ENCODE measurements at places on chromosomes 2 and 18.
A peak's percentile ranks its signal among the peaks of the same experiment; 100 is the strongest.

DNA sequence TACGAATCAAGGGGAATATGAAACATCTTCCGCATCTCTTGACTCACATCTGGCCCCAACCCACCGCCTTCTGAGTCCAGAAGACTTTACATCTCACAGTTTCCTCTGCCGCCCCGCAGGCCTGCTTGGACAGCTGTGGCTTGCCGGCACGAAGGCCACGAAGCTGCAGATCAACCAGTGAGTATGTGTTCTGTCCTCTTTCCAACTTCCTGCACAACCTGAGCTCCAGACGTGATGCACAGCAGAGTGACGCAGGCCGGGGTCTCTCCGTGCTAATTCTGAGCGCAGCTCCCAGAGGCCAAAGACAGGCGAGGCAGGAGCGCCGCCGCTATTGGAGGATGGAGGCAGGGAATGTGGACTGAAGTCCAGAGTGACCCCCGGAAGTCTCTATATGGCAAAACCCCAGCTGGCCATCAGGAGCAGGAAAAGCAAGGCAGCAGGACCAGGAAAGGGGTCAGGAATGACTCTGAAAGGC, 93.5 kb downstream of the ZCCHC2 start:
- H3K36me3 ChIP-seq: no peaks in the 10 kb centered on the region
- no peak for DNase-seq
- H3K27ac ChIP-seq: peak overlapping the region; percentile 21
- H3K4me1 ChIP-seq: peaks cover 12% of the 10 kb centered on the region
- no peak overlapping the region for H3K4me3 ChIP-seq

DNA sequence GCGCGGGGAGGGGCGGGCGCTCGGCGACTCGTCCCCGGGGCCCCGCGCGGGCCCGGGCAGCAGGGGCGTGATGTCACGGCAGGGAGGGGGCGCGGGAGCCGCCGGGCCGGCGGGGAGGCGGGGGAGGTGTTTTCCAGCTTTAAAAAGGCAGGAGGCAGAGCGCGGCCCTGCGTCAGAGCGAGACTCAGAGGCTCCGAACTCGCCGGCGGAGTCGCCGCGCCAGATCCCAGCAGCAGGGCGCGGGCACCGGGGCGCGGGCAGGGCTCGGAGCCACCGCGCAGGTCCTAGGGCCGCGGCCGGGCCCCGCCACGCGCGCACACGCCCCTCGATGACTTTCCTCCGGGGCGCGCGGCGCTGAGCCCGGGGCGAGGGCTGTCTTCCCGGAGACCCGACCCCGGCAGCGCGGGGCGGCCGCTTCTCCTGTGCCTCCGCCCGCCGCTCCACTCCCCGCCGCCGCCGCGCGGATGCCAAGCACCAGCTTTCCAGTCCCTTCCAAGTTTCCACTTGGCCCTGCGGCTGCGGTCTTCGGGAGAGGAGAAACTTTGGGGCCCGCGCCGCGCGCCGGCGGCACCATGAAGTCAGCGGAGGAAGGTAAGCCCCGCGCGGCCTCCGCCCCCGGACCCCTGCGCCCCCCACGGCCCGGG, at the start of gene NFATC1:
Gene NFATC1, plus strand, starts transcription at position 170 of the 644 bp plus-strand sequence. Its CDS starts 295 bp downstream, at position 465.
- peak within 1 kb of the TSS; percentile 91 for H3K4me3 ChIP-seq
- H3K27ac ChIP-seq: peak within 1 kb of the TSS; percentile 97
- no peaks in the 10 kb centered on the region for H3K27me3 ChIP-seq
- peaks cover 74% of the 10 kb centered on the region for H3K4me1 ChIP-seq
- no peak for DNase-seq
- H3K36me3 ChIP-seq: no peaks in the 10 kb centered on the region

- DNase-seq: no peak
- no peak overlapping the region for H3K27ac ChIP-seq
- H3K27me3 ChIP-seq: no peaks in the 10 kb centered on the region
- H3K4me3 ChIP-seq: no peak overlapping the region
Observed at GRCh38 chr2:226398580-226398979, 401.0 kb downstream of the IRS1 start.

DNA sequence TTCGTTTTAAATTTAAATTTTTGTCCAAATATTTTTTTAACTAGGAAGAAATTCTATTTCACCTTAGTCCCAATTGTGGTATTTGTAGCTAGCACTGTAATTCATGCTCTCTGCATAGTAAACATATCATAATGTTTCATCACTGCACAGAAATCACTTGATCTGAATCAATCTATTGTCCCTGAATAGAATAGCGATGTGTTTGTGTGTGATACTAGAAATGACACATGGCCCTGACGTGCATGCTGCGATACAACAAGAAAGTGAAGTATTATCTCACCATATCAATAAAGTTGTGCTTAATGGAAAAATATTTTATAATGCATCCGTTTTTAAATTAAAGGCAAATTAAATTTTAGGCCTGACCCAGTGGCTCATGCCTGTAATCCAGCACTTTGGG, 10.0 kb downstream of the TTL start:
- no peak overlapping the region for H3K4me3 ChIP-seq
- no peak for DNase-seq
- H3K27me3 ChIP-seq: no peaks in the 10 kb centered on the region
- H3K4me1 ChIP-seq: no peaks in the 10 kb centered on the region

GRCh38 chr2:290090-290722, 2.3 kb upstream of the ALKAL2 start:
- peak overlapping the region; percentile 54 for H3K4me3 ChIP-seq
- peaks cover 4% of the 10 kb centered on the region for H3K27me3 ChIP-seq
- H3K36me3 ChIP-seq: no peaks in the 10 kb centered on the region
- peaks cover 37% of the 10 kb centered on the region for H3K4me1 ChIP-seq
- no peak for DNase-seq

DNA sequence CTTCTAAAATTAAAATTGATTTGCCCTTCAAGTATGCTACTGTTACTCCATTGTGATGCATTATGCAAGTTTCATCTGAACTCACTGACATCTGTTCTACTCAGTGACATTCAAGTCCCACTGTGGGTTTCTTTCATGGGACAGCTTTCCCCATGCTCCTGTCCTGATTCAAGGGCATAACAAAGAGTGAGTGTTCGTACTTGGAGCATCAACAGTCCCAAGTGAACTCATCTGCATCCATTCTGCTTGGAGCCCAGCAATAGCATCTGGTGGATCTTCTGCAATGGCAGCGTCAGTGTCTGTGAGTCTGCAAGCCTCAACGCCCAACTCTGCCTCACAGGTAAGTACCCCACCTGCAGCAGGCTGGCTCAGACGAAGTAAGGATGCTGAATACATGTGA, 27.5 kb downstream of the BUB1 start:
- no peaks in the 10 kb centered on the region for H3K27me3 ChIP-seq
- no peak overlapping the region for H3K27ac ChIP-seq
- no peaks in the 10 kb centered on the region for H3K4me1 ChIP-seq

GRCh38 chr2:9638532-9638931, 7.7 kb upstream of the YWHAQ start:
- no peak overlapping the region for H3K4me3 ChIP-seq
- DNase-seq: peak; percentile 95
- no peaks in the 10 kb centered on the region for H3K27me3 ChIP-seq
- peak overlapping the region; percentile 79 for H3K27ac ChIP-seq
- H3K4me1 ChIP-seq: peaks cover 26% of the 10 kb centered on the region
- H3K36me3 ChIP-seq: no peaks in the 10 kb centered on the region

DNA sequence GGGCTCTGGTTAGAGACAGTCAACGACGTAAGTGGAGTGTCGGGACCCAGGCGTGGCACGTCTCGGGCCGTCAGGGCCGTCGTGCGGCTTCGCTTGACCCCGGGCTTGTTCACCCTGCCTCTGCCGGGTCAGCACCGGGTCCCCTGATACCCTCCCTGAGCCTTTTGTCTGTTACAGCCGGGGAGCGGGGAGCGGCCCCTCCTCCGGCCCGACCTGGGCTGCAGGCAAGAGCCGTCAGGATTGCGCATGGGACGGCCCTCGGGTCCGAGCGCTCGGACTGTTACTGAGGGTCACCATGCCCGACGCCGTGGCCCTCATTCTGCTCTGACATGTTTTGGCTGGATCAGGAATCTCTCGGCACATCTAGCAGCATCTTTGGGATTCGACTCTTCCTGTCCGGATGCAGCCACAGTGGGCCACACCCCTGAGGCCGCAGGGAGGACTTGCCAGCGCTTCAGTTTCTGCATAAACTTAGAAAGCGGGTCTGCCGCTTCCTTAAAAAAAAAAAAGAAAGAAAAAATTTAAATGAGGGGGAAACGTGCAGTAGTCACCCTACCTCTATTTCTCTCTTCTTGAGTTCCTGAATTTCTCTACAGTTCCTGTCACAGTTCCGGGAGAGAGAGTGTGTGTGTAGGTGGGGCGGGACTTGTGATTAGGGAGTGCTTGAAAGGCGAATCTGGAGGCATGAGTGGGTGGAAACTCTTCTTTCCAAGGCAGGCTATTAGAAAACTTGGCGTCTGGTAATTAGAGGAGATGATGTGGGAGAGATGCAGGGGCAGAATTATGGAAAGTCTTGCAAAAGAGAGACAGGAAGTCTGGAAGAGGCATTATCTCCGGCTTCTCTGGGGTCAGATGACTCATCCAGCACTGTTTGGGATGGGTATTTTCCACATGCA, 909 bp downstream of the TMEM87B start:
- peaks cover 42% of the 10 kb centered on the region for H3K4me1 ChIP-seq
- peak overlapping the region; percentile 78 for H3K4me3 ChIP-seq
- DNase-seq: peak; percentile 93
- H3K27me3 ChIP-seq: no peaks in the 10 kb centered on the region
- peak overlapping the region; percentile 96 for H3K27ac ChIP-seq

GRCh38 chr2:216774180-216774579, 78.8 kb upstream of the IGFBP5 start:
- H3K27ac ChIP-seq: peak overlapping the region; percentile 25
- H3K36me3 ChIP-seq: no peaks in the 10 kb centered on the region
- H3K4me3 ChIP-seq: no peak overlapping the region

DNA sequence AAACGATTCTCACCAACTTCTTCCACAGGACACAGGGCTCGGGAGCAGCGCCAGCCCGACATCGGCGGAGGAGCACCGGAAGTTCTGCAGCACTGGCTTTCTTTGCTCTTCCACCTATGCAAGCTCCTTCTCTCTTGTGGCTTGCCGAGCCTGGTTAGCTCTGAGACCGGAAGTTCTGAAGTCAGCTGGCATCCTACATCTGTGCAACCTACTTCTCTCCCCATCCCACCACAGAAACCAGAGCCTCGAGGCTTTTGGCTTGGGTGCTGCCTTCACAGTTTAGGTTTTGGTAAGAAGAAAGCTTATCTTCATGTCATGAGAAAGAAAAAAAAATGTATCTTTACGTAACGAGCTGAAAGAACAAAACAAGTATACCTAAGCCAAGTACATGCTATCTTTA, 111.7 kb downstream of the ANKRD44 start:
- H3K4me1 ChIP-seq: peaks cover 70% of the 10 kb centered on the region
- peak overlapping the region; percentile 15 for H3K4me3 ChIP-seq
- DNase-seq: no peak
- H3K27ac ChIP-seq: peak overlapping the region; percentile 30
- H3K27me3 ChIP-seq: no peaks in the 10 kb centered on the region

DNA sequence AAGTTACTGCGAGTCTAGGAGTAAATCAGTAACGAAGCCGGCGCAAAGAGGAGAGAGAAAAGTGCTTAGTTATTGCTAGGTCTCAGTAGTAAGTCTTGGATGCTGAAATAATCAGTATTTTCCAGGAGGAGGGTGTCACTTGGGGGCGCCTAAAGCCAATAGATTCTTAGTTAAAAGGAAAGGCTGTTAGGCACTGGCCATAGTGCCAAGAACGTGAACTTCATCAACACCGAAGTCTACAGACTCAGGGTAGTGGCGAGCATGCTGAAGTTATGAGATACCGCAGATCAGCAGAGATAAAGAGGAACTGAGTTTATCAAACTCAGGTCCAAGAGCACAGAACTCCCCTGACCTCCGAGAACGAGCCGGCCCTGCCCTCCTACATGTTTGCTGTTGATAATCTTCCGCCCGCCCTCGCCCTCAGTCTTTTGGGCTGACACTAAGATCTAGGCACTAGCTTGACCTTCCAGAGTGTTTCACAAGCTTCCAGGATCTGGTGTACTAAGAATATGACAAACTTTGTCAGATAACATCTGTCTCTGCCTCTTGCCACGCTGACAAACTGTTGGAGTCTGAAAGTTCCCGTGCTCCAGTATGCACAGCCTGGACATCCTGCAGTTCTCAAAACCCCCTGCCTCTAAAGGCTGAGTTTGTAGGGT, 49.2 kb downstream of the CYB5A start:
- no peaks in the 10 kb centered on the region for H3K36me3 ChIP-seq
- H3K27me3 ChIP-seq: no peaks in the 10 kb centered on the region

DNA sequence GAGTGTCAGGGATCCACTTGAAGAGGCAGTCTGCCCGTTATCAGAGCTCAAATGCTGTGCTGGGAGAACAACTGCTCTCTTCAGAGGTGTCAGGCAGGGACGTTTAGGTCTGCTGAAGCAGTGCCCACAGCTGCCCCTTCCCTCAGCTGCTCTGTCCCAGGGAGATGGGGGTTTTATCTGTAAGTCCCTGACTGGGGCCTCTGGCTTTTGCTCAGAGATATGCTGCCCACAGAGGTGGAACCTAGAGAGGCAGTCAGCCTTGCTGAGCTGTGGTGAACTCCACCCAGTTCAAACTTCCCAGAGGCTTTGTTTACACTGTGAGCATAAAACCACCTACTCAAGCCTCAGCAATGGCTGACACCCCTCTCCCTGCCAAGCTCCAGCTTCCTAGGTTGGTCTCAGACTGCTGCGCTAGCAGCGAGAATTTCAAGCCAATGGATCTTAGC, 38.1 kb downstream of the PLEK start:
- H3K4me1 ChIP-seq: no peaks in the 10 kb centered on the region
- H3K36me3 ChIP-seq: no peaks in the 10 kb centered on the region
- no peak overlapping the region for H3K27ac ChIP-seq

GRCh38 chr18:61666876-61667590, 225.8 kb downstream of the RNF152 start:
- H3K36me3 ChIP-seq: no peaks in the 10 kb centered on the region
- H3K27ac ChIP-seq: no peak overlapping the region
- no peaks in the 10 kb centered on the region for H3K4me1 ChIP-seq
- H3K4me3 ChIP-seq: no peak overlapping the region
- H3K27me3 ChIP-seq: no peaks in the 10 kb centered on the region
- DNase-seq: no peak

- DNase-seq: no peak
- peaks cover 19% of the 10 kb centered on the region for H3K4me1 ChIP-seq
- H3K36me3 ChIP-seq: peaks cover 46% of the 10 kb centered on the region
- H3K27me3 ChIP-seq: no peaks in the 10 kb centered on the region
Observed at GRCh38 chr2:30259071-30259470, 27.7 kb downstream of the LBH start.

- H3K4me3 ChIP-seq: peak overlapping the region; percentile 4
- H3K36me3 ChIP-seq: no peaks in the 10 kb centered on the region
- H3K27ac ChIP-seq: peak overlapping the region; percentile 26
- H3K27me3 ChIP-seq: no peaks in the 10 kb centered on the region
Observed at GRCh38 chr2:238895891-238896600, 48.2 kb downstream of the TWIST2 start.

- H3K4me3 ChIP-seq: no peak overlapping the region
- H3K27me3 ChIP-seq: no peaks in the 10 kb centered on the region
- H3K27ac ChIP-seq: no peak overlapping the region
- peaks cover 27% of the 10 kb centered on the region for H3K4me1 ChIP-seq
Observed at GRCh38 chr2:238238311-238238765, 1.5 kb downstream of the HES6 start.

- H3K4me1 ChIP-seq: peaks cover 9% of the 10 kb centered on the region
- no peaks in the 10 kb centered on the region for H3K36me3 ChIP-seq
- no peaks in the 10 kb centered on the region for H3K27me3 ChIP-seq
Observed at GRCh38 chr2:237056287-237056875, 29.3 kb upstream of the COPS8 start.

All from esophagus muscularis mucosa (tissue), 4 donors.